ENCODE measurements at places on chromosomes 13 and 19.

DNA sequence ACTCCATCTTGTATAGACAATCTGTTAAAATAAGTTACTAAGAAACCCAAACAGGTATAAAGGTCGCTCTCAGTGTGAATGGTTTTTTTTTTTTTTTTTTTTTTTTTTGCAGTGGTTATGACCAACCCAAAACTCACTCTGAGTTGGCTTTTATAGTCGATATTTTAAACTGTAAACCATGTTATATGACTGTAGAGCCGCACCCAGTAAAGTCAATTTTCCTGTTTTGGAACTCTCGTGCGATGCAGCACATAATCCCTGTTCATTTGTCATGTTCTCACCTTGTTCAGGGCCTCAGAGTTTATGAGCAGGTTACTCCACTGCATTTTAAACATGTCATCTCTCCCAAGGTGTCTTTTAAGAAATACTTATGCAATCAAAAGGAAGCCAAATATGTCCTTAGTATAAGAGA is 112.5 kb downstream of the KLF5 start:
- DNase-seq, result peak; percentile 63

DNA sequence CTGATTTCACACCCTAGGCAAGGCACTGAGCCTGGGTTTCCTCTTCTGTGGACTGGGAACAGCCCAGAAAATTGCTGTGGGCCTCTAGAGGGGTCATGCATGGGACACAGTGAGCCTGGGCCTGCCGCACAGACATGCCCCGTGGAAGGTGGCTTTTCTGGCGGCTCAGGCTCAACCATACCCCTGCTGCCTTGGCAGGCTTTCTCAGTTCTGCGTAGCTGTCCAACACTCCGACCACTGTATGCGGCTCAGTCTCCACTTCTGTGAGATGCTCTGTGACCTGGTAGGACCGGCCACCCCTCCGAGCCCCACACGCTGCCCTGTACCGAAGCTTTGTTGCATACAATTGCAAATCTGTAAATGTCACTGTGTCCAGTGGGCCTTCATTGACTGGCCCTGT is 126.3 kb downstream of the UQCRFS1 start:
- no peak for DNase-seq

DNA sequence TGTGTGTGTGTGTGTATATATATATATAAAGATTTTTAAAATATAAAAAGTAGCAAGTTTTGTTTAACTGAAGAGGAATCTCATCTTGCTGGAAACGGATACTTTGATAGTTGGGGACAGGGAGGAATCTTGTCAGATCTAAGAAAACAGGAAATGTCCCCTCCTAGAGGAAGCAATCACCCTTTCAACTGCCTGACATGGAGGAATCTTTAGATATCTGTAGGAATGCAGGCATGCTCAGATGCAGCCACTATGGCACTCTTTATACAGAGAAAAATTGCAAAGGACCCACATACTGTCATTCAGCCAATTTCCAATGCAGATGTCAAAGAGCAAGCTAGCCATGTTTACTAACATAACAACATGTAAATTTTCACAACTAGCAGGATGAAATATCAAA is 38.8 kb downstream of the ZNF611 start:
- DNase-seq, result no peak

- no peak for DNase-seq
Measured at GRCh38 chr19:27885359-27885758, 1327.6 kb downstream of the UQCRFS1 start.

DNA sequence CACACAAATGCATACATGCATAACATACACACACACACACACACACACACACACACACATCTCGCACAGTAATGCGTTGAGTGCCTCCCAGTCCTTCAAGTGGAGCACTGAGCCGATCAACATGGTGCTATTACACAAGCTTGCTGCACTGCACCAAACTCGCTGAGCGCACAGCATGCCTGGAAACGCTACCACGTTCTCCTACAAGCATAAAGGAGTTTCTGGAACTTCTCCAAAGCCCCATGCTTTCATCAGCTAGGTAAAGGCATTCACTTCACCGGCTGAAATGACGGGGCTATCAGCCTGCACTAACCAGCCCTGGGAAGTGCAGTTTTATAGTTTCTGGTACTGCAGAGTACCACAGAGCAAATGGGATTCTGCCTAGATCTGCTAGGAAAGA is 92.7 kb downstream of the FGF14 start:
- DNase-seq, result no peak

DNA sequence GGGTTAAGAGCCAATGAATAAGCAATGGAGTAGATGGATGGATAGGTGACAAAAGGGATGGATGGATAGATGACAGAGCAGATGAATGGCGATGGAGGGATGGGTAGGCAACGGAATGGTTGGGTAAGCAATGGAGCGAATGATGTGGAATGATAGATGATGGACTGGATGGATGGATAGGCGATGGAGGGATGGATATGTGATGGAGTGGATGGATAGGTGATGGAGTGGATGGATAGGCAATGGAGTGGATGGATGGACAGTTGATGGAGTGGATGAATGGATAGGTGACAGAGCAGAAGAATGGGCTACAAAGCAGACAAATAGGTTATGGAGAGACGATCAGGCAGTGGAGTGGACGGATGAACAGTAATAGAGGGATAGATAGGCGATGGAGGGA is 269.6 kb downstream of the TEX29 start:
- DNase-seq, result no peak

DNA sequence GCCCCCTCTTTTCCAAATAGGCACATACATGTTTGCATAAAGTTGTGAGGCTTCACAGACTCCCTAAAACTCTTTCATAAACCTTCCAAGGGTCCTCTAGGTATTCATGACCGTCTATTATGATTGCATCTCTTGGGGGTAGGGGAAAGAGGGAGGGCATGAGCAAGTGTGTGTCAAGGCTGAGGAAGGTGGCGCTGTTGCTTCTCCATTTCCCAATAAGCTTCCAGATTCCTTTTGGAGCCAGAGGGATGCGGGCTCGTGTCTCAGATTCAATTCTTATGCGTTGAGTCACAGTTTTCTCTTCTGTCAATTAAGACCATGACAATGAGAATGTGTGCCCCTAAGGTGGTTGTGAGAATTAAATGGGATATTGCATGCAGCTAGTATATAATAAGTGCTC is 51.0 kb upstream of the CYP2A7 start:
- DNase-seq, result no peak

DNA sequence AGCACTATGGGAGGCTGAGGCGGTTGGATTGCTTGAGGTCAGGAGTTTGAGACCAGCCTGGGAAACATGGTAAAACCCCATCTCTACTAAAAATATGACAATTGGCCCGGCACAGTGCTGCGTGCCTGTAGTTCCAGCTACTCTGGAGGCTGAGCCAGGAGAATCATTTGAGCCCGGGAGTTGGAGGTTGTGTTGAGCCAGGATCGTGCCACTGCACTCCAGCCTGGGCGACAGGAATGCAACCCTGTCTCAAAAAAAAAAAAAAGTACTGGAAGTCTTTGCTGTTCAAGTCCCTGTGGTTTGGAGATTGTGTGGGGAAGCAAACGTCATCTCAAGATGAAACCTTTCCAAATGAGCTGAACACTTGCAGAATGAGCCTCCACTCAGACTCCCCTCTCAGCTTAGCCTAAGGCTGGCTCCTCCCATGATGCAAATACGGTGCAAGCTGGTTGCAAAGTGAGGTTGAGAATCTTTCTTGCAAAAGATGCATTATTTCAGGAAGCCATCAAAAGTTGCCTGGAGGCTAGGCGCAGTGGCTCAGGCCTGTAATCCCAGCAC is 46.2 kb downstream of the MYO9B start:
- no peak for DNase-seq

GRCh38 chr19:1455336-1456120 is 5.6 kb downstream of the APC2 start:
- DNase-seq, result peak; percentile 83

Data from transverse colon (tissue), 4 donors.